SK-N-SH (cell line): ENCODE measurements at places on chromosomes 11 and 22. TPM values are rescaled to one million over a fixed set of nuclear protein-coding genes. Genes with fewer than 3 reads are reported as not detected.

DNA sequence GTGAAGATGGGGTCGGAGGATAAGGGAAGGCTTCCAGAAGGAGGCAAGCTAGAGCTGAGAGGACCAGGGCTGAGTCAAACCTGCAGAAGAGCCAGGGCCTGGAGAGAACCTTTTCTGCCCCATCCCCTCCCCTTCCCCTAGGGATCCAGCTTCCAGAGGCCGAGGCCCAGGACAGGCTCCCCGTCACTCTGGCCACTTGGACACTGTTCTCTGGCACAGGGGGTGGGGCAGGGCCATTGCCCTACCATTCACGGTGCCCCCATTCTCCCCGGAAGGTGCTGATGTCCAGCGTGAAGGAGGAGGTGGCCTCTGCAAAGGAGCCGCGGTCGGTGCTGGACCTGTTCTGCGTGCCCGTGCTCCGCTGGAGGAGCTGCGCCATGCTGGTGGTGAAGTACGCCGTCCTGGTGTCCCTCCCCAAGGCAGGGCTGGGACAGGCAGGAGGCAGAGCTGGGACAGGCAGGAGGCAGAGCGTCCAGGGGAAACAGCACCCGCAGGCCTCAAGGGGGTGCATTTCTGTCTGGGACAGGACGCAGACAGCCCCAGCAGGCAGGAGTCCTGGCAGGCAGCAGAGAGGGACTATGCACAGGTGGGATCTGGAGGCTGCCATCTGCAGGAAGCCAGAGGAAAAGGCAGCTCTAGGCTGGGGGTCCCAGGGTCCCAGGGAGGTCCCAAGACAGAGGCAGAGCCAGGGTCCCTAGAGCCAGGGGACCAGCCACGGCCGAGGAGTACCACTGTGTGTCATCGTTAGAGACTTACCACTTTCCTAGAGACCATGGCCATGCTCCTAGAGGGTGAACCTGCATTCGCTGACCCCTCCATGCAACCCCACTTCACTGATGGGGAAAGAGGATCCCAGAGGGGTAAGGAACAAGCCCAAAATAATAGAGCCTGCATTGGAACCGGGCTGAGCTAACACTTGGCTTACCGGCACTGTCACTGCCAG is 25.8 kb upstream of the SLC22A12 start:
- H3K27ac ChIP-seq = no peak overlapping the region
- H3K36me3 ChIP-seq = no peaks in the 10 kb centered on the region
- no peaks in the 10 kb centered on the region for H3K27me3 ChIP-seq
- H3K4me3 ChIP-seq = no peak overlapping the region
- peak; percentile 58 for DNase-seq

- H3K4me1 ChIP-seq = no peaks in the 10 kb centered on the region
- H3K27ac ChIP-seq = no peak overlapping the region
- no peak for DNase-seq
- H3K27me3 ChIP-seq = peaks cover 42% of the 10 kb centered on the region; the same call in 1 of the 2 replicates
Measured at GRCh38 chr11:123356539-123356938, 73.5 kb upstream of the GRAMD1B start.

Gene BBOX1
- polyA plus RNA-seq = 0.02 TPM in 1 of 2 replicates, not detected in the other

DNA sequence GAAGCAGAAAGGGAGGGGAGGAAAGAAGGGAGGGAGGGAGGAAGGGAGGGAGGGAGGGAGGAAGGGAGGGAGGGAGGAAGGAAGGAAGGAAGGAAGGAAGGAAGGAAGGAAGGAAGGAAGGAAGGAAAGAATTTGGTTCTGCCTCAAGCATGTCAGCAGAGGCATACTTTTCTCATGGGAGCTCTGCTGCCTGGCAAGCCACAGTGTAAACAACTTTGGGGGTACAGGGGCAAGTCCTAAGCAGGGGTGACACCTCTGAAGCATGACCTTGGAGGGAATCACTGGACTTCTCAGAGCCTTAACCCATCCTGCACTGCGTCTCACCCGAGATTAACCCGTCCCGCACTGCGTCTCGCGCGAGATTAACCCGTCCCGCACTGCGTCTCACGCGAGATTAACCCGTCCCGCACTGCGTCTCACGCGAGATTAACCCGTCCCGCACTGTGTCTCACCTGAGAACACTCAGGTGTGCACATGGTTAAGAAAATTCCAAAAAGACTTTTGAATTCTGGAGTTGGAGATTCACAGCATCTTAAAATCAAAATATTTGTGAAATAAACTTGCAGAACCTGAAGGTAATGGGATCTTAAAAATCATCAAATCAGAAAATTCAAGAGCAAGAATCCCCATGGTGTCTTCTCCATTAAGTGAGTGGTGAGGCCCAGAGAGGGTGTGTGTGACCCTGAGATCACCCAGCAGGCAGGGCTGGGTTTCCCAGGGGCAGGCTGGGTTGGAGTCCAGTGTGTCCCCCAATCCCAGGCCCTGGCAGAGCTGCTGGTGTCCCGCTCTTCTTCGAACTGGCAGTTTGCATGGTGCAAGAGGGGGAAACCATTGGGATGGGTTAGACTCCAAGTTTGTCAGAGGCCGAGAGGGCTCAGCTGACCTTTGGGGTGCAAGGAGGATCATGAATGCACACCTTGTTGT is 190.4 kb downstream of the MN1 start:
- DNase-seq = no peak
- no peaks in the 10 kb centered on the region for H3K36me3 ChIP-seq
- H3K27ac ChIP-seq = no peak overlapping the region

GRCh38 chr22:50010676-50011446 is 1.7 kb downstream of the IL17REL start:
- no peak overlapping the region for H3K4me3 ChIP-seq
- H3K27ac ChIP-seq = no peak overlapping the region
- no peak for DNase-seq
- no peaks in the 10 kb centered on the region for H3K4me1 ChIP-seq
- no peaks in the 10 kb centered on the region for H3K36me3 ChIP-seq

Gene MCAM
- polyA plus RNA-seq = 22.8 and 28.4 TPM in 2 replicates

- no peak overlapping the region for H3K4me3 ChIP-seq
- no peak for DNase-seq
- no peaks in the 10 kb centered on the region for H3K36me3 ChIP-seq
- peaks cover 16% of the 10 kb centered on the region; the same call in 1 of the 2 replicates for H3K4me1 ChIP-seq
Measured at GRCh38 chr22:25494774-25495173, 69.7 kb upstream of the GRK3 start.

DNA sequence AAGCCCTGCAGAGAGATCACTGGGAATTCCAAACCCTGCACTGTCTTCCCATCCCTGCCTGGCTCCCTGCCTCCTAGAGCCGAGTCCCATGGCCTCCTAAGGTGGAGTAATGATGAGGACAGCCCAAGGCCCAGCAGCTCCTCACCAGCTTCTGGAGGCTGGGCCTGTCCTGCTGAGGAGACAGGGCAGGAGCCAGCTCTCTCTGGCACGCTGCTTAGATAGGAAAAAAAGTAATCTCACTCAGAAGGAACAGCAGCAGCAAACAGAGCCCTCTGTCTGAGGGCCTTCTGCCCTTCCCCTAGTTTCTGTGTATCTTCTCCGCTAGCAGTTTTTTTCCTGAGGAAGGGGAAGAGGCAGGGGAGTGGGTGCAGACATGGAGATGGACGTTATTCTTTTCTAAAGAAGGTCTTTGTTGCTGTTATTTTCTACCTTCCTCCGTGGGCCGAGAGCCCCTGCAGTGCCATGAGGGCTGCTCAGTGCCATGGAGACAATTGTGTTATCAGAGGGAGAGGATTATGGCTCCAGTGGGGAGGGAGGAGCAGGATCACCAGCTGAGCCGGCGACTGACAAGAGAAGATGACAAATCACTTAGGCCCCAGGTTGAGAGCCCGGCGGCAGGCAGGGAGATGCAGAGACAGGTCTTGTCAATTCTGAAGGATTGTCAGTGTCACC is 315.3 kb downstream of the BUD13 start:
- peak overlapping the region; percentile 82 for H3K27ac ChIP-seq
- H3K4me1 ChIP-seq = peaks cover 60% of the 10 kb centered on the region; the same call in 1 of the 2 replicates
- H3K27me3 ChIP-seq = no peaks in the 10 kb centered on the region
- DNase-seq = no peak

Gene OLFML1
- polyA plus RNA-seq = not detected in 2 replicates

- no peak overlapping the region for H3K4me3 ChIP-seq
- H3K36me3 ChIP-seq = no peaks in the 10 kb centered on the region
- no peak overlapping the region for H3K27ac ChIP-seq
- H3K4me1 ChIP-seq = no peaks in the 10 kb centered on the region
- H3K27me3 ChIP-seq = 0 out of 2 replicates have a peak, but pooled peaks cover 2% of the 10 kb centered on the region
Measured at GRCh38 chr11:58658623-58659022, 36.2 kb downstream of the CNTF start.

Gene ADORA2A
- 9.3 and 12.0 TPM in 2 replicates for polyA plus RNA-seq

Gene BRMS1
- polyA plus RNA-seq = 70.0 and 76.5 TPM in 2 replicates

Gene OR4C16
- not detected in 2 replicates for polyA plus RNA-seq

DNA sequence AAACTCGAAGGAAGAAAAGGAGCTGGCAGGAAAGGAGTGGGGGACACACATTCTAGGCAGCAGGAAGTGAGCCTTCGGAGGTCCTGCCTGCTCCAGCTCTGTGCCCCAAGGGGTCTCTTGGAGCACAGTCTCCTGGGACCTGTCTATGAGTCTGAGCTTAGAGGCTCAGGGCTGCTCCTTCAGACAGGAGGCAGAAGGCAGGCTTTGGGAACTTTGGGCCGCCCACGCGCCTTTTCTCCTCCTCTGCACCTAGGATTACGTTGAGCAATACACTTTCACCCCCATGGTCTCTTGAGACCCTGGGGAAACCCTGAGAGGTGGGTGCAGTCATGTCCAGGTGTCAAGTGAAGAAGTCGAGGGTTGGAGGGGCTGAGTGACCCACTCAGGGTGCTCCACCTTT is 965 bp downstream of the TCN2 start:
- no peaks in the 10 kb centered on the region for H3K27me3 ChIP-seq
- peaks cover 15% of the 10 kb centered on the region; the same call in 1 of the 2 replicates for H3K4me1 ChIP-seq
- no peak for DNase-seq
- H3K27ac ChIP-seq = no peak overlapping the region

DNA sequence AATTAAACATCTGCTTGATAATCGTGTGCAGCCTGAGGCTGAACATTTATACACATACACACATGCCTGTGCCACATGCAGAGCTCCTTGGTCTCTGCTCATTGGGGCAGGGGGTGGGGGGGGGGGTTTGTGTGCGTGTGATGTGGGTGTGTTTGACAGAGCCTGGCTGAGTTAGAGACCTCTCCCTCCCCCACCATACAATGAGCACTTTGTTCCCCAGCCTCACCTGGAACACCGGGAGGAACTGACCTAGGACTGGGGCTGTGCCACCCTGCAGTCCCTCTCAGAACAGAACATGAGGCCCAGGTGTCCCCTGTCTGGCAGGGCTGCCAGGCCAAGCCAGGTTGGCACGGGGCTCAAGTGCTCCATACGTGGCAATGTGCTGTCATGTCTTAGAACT is 96.6 kb downstream of the TP53I11 start:
- H3K27ac ChIP-seq = no peak overlapping the region
- no peaks in the 10 kb centered on the region for H3K27me3 ChIP-seq
- no peaks in the 10 kb centered on the region for H3K36me3 ChIP-seq
- H3K4me3 ChIP-seq = no peak overlapping the region
- DNase-seq = no peak

GRCh38 chr11:68598816-68599653 is 85.3 kb upstream of the GAL start:
- H3K36me3 ChIP-seq = peaks cover 79% of the 10 kb centered on the region
- H3K27me3 ChIP-seq = no peaks in the 10 kb centered on the region
- H3K4me3 ChIP-seq = no peak overlapping the region
- H3K27ac ChIP-seq = no peak overlapping the region
- no peaks in the 10 kb centered on the region; the same call in 1 of the 2 replicates for H3K4me1 ChIP-seq

DNA sequence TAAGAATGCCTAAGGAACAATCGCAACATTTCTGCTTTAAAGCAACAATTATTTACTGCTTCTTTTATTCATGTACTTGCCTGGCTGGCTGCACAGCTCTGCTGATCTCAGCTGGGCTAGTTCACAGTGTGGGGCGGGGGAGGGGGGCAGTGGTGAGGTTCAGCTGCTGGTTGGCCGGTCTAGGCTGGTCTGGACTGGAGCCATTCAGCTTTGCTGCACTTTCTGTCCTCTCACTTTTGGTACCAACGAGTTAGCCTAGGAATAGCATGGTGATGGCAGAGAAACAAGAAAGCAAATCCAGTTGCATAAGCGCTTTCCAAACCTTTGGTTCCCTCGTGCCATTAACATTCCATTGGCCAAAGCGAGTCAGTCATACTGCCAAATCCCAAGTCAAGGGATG is 16.0 kb upstream of the MIF start:
- H3K36me3 ChIP-seq = no peaks in the 10 kb centered on the region
- no peaks in the 10 kb centered on the region for H3K4me1 ChIP-seq
- no peak for DNase-seq
- no peaks in the 10 kb centered on the region for H3K27me3 ChIP-seq
- H3K4me3 ChIP-seq = no peak overlapping the region

GRCh38 chr11:34495239-34495723 is 18.3 kb downstream of the ELF5 start:
- no peak for DNase-seq
- no peak overlapping the region for H3K4me3 ChIP-seq
- H3K27ac ChIP-seq = no peak overlapping the region
- no peaks in the 10 kb centered on the region for H3K4me1 ChIP-seq

GRCh38 chr11:86980086-86980796 is 25.0 kb upstream of the FZD4 start:
- H3K4me3 ChIP-seq = no peak overlapping the region
- H3K36me3 ChIP-seq = no peaks in the 10 kb centered on the region
- no peak overlapping the region; the same call in 1 of the 2 replicates for H3K27ac ChIP-seq
- no peaks in the 10 kb centered on the region for H3K27me3 ChIP-seq
- peaks cover 11% of the 10 kb centered on the region; the same call in 1 of the 2 replicates for H3K4me1 ChIP-seq

Gene VSIG10L2
- polyA plus RNA-seq = 0.02 and 0.16 TPM in 2 replicates

GRCh38 chr11:61860054-61860903 is 31.1 kb downstream of the FADS3 start:
- DNase-seq = no peak
- H3K27ac ChIP-seq = no peak overlapping the region
- H3K27me3 ChIP-seq = no peaks in the 10 kb centered on the region
- peaks cover 12% of the 10 kb centered on the region for H3K36me3 ChIP-seq
- no peak overlapping the region for H3K4me3 ChIP-seq

- H3K27me3 ChIP-seq = no peaks in the 10 kb centered on the region
- no peak overlapping the region for H3K27ac ChIP-seq
- H3K4me3 ChIP-seq = no peak overlapping the region
Measured at GRCh38 chr11:79047321-79047720, 393.5 kb downstream of the TENM4 start.

DNA sequence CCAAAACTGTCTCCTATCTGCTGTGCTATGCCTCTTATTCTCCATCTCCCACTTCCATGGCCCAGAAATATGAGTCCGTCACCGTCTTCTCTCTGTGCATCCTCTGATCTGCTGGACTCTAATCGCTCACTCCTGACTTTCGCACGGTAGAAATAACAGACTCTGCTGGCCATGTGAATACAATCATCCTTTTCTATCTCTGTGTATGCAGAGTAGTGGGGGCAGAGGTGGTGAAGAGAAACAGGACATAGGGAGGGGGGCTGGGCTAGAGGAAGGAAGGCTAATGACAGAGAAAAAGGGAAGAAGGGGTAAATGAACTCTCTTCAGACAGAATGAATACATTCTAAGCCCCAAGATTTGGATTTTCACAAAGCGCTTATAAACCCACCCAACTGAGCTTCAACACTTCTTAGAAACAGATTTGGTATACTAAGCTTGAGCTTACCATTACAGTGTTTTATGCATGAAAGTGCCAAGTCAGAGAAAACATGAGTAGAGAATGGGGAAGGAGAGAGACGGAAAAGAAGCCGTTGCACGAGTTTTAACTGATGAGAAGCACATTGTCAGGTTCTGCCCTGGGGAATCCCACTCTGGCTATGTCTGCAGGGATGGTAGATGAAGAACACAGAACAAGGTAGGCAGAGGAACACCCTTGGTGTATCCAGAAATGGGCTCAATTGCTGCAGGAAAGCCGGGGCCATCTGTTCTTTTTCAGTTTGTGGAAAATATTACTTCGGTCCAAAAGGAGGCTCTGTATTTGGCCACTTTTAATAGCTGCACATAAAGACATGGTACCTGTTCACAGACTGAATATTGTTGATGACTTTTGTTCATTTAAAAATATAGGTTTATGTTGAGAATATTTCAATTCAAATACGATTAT is 324.7 kb downstream of the ETS1 start:
- DNase-seq = no peak
- H3K36me3 ChIP-seq = no peaks in the 10 kb centered on the region
- no peak overlapping the region for H3K27ac ChIP-seq
- no peaks in the 10 kb centered on the region for H3K27me3 ChIP-seq
- no peak overlapping the region for H3K4me3 ChIP-seq
- no peaks in the 10 kb centered on the region for H3K4me1 ChIP-seq

Gene LSP1
- polyA plus RNA-seq = 0.34 and 0.38 TPM in 2 replicates
